Inflammatory macrophage (primary cell): ENCODE measurements at places on chromosomes 1 and 21.

GRCh38 chr1:188723332-188724020, 1754.2 kb downstream of the BRINP3 start:
- DNase-seq, result no peak

DNA sequence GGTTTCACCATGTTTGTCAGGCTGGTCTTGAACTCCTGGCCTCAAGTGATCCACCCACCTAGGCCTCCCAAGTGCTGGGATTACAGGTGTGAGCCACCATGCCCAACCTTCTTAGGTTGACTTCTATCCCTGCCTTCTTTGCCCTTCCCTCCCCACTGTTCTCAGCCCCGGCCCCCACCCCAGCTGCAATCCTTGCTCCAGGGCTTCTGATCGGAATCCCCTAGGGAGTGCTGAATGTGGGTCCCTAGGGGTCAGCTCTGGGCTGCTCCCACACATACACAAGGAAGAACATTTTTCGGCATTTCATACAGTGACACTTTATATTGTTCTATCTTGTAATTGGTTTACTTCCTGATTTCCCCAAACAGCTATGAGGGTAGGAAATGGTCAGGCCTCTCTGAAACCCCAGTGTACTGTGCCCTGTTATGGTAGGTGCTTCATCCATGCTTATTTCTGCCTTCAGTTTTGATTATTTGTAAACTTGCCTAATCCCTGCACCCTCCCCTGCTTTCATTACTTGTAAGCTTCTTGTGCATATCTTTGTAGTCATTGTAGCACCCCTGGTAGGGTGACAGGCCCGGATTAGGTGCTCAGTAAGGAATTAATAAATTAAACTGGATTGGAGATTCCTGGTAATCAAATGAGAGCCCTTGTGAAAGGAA, 5.8 kb upstream of the SRP9 start:
- DNase-seq, result no peak

DNA sequence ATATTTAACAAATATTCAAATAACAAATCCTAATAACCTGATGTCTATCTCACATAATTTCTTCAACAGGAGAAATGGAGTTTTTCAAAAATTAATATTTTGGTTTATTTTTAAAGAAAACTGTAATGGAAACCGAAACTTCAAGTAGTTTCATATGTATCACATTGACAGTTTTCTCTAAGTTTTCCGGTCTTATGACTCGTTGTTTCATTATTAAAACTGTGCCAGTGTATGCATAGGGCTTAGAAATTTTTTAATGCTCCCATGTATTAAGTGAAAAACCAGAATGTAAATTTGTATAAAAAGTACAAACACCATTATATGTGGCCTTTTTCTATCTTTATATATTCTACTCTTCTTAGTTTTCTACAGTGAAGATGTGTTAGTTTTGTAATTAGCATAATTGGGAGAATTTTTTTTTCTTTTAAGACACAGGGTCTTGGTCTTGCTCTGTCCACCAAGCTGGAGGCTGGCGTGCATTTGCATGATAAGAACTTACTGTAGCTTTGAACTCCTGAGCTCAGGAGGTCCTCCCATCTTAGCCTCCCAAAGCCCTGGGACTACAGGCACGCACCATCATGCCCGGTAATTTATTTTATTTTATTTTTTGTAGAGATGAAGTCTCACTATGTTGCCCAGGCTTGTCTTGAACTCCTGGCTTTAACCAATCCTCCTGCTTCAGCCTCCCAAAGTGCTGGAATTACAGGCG, 43.9 kb upstream of the SAMSN1 start:
- DNase-seq, result peak; percentile 43

- no peak for DNase-seq
These were observed 26.4 kb upstream of the LAMC1 start for GRCh38 chr1:182996816-182997215.

- no peak for DNase-seq
These were observed 44.0 kb downstream of the VAV3 start for GRCh38 chr1:107920999-107921398.

DNA sequence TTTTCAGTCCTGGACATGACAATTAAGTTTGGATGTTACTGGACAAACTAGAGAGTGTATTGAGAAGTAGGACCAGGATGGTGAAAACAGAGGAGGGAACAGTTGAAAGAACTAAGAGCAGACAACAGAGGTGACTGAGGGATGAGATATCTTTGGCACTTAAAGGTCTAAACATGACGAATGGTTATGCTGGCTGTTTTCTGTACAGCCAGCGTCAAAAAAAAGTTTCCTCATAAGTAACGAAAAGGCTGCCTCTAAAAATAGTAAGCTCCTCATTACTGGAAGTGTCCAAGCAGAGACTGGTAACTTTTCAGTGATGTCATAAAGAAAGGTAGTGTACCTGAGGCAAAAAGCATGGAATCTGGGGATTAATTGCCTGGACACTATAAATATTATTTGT, 35.2 kb upstream of the AK4 start:
- DNase-seq, result no peak

DNA sequence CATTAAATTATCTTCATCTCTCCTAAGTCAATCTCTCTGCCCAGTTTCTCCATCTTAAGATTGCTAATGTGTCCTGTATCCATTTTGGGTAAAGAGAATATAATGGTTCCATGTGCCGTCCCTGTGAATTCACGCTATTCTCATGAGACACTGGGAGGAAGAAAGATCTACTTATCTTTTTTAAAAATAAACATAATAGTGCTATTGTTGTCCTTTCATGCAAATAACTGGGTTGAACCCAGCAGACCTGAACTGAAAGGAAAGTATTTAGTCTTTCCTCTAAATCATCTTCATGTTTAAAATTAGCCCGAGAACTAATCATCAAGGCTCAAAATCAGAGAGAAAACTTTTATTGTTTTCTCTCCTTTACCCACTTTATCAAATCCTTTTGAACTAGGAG, 22.4 kb downstream of the SLAMF1 start:
- DNase-seq, result no peak

GRCh38 chr21:37186983-37187382, 80.2 kb downstream of the VPS26C start:
- DNase-seq, result no peak

DNA sequence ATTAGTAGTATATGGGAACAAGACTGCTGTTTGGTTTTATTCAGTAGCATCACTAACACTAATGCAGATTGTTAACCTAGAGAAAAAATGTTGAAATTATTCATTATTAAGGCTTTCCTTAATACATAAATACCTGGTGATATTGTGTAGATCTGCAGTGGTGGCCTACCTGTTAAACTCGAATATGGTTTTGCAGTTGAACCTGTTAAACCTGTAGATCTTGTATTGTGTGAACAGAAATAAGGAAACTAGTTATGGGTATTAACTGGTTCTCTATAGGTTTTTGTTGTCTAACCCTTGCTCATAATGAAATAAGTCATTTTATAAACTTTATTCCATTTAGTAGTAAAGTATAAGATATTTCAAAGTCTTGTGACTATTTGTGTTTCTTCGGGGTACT, 23.9 kb downstream of the PKN2 start:
- DNase-seq, result no peak

DNA sequence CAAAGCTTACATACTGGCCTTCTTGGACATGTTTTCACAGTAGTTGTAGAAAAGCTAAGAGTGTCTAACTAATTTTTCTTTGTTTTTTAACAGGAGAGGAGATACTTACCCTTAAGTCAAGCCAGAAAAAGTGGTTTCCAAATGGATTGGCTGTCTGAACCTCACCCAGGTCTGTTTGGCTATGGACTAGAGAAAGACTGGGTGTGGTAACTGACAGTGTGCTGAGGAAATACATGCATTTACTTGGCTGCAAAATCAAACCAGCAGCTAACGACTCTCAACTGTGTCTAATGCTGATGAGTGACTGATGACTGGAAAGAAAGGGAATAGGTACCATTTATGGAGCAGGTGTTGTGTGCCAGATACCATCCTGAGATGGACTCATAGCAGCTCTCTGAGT, 91.1 kb downstream of the MTR start:
- no peak for DNase-seq

GRCh38 chr1:180482425-180483275, 19.7 kb downstream of the ACBD6 start:
- DNase-seq, result peak; percentile 59

DNA sequence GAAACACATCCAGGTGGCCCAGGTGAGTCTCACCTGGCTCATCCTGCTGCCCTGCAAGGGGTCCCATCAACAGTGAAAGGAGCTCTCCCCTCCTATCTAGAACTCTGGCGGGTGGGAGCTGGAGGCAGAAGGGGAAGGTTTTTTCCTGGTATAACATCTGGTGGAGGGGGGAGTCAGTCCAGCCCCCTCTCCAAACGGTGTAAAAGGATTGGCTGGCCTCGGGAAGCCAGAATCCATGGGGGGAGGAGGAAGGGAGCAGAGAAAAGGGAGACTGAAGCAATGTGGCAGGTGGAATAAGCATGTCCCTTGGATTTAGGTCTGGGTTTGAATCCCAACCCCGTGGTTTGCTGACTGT, 1.2 kb upstream of the CAMK2N1 start:
- DNase-seq, result no peak

GRCh38 chr1:7420470-7421100, 350.5 kb upstream of the VAMP3 start:
- no peak for DNase-seq

DNA sequence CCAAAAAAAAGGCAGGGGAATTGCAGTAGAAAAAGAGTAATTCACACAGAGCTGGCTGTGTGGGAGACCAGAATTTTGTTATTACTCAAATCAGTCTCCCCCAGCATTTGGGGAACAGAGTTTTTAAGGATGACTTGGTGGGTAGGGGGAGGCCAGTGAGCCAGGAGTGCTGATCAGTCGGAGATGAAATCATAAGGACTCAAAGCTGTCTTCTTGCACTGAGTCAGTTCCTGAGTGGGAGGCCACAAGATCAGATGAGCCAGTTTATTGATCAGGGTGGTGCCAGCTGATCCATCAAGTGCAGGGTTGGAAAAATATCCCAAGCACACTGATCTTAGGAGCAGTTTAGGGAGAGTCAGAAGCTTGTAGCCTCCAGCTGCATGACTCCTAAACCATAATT, 23.7 kb upstream of the EDARADD start:
- DNase-seq, result no peak

DNA sequence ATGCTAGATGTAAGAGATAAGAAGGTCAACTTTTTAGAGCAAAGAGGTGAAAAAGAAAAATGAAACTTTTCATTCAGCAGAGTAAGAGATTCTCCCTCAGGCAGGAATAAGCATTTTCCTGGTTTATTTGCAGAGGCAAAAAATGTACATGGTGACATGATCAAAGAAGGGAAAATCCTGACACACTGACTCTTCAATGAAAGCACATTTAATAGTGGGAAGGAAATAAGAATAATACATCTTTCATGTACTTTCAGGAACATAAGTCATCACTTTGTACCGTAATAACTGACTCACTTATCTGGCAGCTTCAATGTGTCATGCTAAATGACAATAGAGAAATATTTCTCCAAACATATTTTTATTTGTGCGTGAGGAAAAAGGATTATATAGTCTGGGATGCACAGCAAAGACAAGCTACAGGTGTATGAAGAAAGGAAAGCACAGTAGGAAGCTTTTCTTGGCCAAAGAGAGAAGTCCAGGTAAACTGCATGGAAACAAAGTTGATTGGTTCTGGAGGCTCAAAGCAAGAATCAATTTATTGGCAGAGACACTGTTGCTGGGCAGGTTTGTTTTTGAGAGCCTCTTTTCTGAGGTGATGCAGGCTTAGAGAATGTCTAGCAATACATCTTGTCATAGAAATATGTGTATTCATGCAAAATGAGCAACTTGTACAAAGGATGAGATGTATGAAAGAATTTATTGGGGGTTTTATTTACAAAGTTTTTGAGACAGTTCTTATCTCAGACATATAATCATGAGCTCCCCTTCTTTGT, 1409.0 kb downstream of the PLA2G4A start:
- DNase-seq, result no peak

GRCh38 chr1:93448292-93448982, 519 bp downstream of the FNBP1L start:
- DNase-seq, result no peak

GRCh38 chr1:201945157-201945556, 1.2 kb downstream of the LMOD1 start:
- no peak for DNase-seq

DNA sequence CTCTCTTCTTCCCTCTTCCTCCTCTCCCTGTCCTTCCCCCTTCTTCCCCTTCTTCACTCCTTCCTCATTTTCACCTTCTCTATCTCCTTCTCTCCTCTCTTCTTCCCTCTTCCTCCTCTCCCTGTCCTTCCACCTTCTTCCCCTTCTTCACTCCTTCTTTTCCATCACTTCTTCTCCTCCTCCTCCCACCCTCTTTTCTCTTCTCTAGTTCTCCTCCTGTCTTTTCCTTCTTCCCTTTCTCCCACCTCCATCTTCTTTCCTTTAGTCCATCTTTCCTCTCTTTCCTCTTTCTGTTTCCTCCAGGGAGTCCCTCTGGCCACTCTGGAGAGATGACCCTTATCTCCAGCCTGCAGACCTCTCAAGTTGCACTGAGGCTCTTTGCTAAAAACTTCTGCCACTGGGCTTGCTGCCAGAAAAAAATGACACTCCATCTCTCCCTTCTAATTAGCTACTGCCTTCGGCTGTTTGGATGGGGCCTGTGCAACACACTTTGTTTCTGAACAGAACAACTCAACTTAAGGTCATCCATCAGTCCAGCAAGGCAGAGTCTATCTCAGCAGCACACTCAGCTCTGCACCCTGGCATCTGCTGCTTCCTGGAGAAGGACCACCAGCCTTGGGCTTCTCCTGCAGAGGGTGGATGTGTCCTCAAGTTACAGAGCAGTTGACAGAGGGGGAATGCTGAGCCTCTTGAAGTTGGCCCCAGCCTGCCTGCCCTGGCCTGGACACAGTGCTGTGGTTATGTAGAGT, 538.8 kb downstream of the MATN1 start:
- no peak for DNase-seq

GRCh38 chr1:224054611-224055010, 59.3 kb upstream of the FBXO28 start:
- no peak for DNase-seq

- no peak for DNase-seq
These were observed 35.5 kb downstream of the COA6 start for GRCh38 chr1:234408757-234409156.

DNA sequence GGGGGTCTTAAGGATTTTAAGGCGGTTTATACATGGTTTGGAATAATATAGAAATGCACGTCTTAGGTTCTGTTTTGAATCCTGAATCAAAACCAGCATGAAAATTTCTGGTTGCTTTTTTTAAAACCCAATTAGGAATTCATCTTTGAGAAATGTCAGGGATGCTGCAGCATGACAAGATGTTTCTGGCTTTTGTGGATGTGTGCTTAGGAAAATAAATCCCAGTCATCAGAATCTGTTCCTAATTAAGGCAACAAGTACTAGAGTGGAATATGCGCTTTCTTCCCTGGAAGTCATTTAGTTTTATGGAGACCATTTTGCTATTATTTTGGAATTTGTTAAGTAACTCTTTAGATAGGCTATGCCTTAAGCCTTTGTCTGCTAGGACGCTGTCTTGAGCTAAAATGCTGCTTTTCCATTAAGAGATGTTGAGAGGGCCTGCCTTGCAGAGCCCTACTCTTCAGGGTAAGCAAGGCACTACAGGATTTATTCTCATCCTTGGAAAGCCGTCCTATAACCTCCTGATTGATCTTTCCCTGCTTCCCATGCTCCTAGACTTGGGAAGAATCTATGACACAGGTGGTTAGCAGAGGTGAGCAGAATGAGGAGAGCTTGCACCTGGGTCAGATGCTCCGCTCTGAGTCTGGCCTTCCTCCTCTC, 332.8 kb downstream of the DISC1 start:
- no peak for DNase-seq

GRCh38 chr1:199981584-199981983, 45.9 kb upstream of the NR5A2 start:
- no peak for DNase-seq
